Kidney (tissue), 22 donors: ENCODE measurements at places on chromosomes 1 and 21. TPM values are rescaled to one million over a fixed set of nuclear protein-coding genes. Genes with fewer than 3 reads are reported as not detected.

GRCh38 chr1:39164256-39164655 lies 40.2 kb upstream of the MACF1 start:
- no peak for DNase-seq

- DNase-seq = no peak
Observed at GRCh38 chr1:210582205-210582970, 253.7 kb downstream of the HHAT start.

DNA sequence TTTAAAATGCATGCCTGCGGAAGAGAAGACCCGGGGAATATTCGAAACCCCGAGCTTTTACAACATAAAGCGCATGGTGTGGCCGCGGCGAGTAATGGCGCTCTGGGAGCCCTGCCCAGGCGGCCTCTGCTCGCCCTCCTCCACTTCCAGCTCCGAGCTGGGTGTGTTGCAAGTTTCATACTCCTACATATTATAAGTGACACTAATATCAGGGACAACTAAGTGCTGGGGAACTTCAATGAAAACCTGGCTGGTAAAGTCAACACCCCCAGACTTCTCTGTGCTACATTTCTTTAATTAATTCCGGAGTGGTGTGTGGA lies 11.8 kb downstream of the SIM2 start:
- no peak for DNase-seq

- DNase-seq = no peak
Observed at GRCh38 chr1:219324171-219324570, 150.5 kb downstream of the LYPLAL1 start.

- no peak for DNase-seq
Observed at GRCh38 chr1:109615879-109616278, 3.5 kb downstream of the GNAT2 start.

- peak; percentile 24 for DNase-seq
Observed at GRCh38 chr1:203860396-203861025, 888 bp upstream of the SNRPE start.

DNA sequence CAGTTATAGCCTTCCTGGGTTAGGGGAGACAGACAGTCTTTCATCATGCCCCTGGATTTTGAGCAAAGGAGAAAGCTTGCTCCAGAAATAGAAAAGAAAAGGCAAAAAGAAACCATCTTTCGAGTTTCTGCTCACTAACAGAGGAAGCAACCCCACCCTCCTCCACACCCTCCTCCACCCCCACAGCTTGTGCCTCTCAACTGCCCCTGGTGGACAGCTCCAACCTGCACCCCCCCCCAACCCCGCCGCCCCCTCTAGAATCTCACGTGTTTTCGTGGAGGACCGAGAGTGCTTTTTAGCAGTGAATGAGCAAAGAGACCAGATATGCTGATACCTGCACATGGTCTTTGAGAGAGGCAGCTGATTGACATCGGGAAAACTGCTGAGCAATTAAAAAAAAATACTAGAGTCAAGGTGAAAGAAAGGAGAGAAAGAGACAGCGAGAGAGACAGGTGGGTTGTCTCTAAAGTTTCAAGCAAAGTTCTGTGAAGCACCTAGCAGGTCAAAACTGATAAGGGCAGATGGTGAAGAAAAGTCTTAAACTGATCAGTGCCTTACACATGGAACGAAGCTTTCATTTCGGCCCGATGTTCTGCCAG lies 358.3 kb downstream of the KIF26B start:
- peak; percentile 53 for DNase-seq

The HAO2 gene
- 183 TPM for polyA plus RNA-seq

The NTRK1 gene
- 1.3 TPM for polyA plus RNA-seq

The TDRD10 gene
- polyA plus RNA-seq = 2.3 TPM

The NECTIN4 gene
- 2.7 TPM for polyA plus RNA-seq

The PFKL gene
- 155 TPM for polyA plus RNA-seq

The DNAJC16 gene
- polyA plus RNA-seq = 7.6 TPM
